ENCODE measurements at places on chromosomes 5 and 9. TPM values are rescaled to one million over a fixed set of nuclear protein-coding genes. Genes with fewer than 3 reads are reported as not detected.

The ZNF300 gene
- total RNA-seq, result 0.39 TPM

The GFPT2 gene
- not detected for total RNA-seq

The DAPK1 gene
- total RNA-seq, result 38.6 TPM

The MUSK gene
- total RNA-seq, result not detected

The SPATA31A3 gene
- total RNA-seq, result not detected

The OR1J2 gene
- total RNA-seq, result not detected

The CCDC187 gene
- total RNA-seq, result 0.02 TPM

The ENTPD8 gene
- total RNA-seq, result not detected

The FOXD4 gene
- not detected for total RNA-seq

The SPINK7 gene
- total RNA-seq, result not detected

The SPINK4 gene
- total RNA-seq, result not detected

The CCDC183 gene
- not detected for total RNA-seq

The CDC20B gene
- total RNA-seq, result 0.18 TPM

The RETREG1 gene
- total RNA-seq, result 21.9 TPM

The LEAP2 gene
- 4.4 TPM for total RNA-seq

The RFX3 gene
- 11.3 TPM for total RNA-seq

The GABRA6 gene
- not detected for total RNA-seq

The CCNI2 gene
- 7.7 TPM for total RNA-seq

The DNAH5 gene
- not detected for total RNA-seq

Measured in activated T-helper 2 cell treated with anti-CD3 and anti-CD28 coated beads, Interferon-gamma antibody, Interleukin-2, Interleukin-4, amounts not matched to agents 10 μg/mL and 5 μg/mL and 100 μg/mL, durations not matched to agents 14 hours and 24 hours and 36 hours (primary cell).